Aorta (tissue), 5 donors: ENCODE measurements at places on chromosomes 5 and 9. TPM values are rescaled to one million over a fixed set of nuclear protein-coding genes. Genes with fewer than 3 reads are reported as not detected.

MUSK gene
- 1.7 TPM for total RNA-seq

LHX6 gene
- 12.2 TPM for total RNA-seq

ZNF618 gene
- total RNA-seq, result 15.4 TPM

SPINK7 gene
- total RNA-seq, result not detected

STPG3 gene
- total RNA-seq, result not detected

GARIN3 gene
- not detected for total RNA-seq

CHSY3 gene
- 32.5 TPM for total RNA-seq

- no peaks in the 10 kb centered on the region for H3K4me1 ChIP-seq
- no peak overlapping the region for H3K4me3 ChIP-seq
- H3K36me3 ChIP-seq, result no peaks in the 10 kb centered on the region
- no peaks in the 10 kb centered on the region for H3K27me3 ChIP-seq
- H3K27ac ChIP-seq, result no peak overlapping the region
Measured at GRCh38 chr9:134024214-134024792, 978 bp upstream of the BRD3OS start.

GRCh38 chr5:86075139-86075538 is 542.6 kb upstream of the COX7C start:
- H3K27ac ChIP-seq, result no peak overlapping the region
- H3K36me3 ChIP-seq, result no peaks in the 10 kb centered on the region
- no peaks in the 10 kb centered on the region for H3K4me1 ChIP-seq
- H3K4me3 ChIP-seq, result no peak overlapping the region
- no peak for DNase-seq

GRCh38 chr5:14181299-14181968 is 38.3 kb downstream of the TRIO start:
- H3K4me1 ChIP-seq, result peaks cover 12% of the 10 kb centered on the region
- H3K27me3 ChIP-seq, result no peaks in the 10 kb centered on the region
- peak overlapping the region; percentile 54 for H3K27ac ChIP-seq
- DNase-seq, result no peak

DNA sequence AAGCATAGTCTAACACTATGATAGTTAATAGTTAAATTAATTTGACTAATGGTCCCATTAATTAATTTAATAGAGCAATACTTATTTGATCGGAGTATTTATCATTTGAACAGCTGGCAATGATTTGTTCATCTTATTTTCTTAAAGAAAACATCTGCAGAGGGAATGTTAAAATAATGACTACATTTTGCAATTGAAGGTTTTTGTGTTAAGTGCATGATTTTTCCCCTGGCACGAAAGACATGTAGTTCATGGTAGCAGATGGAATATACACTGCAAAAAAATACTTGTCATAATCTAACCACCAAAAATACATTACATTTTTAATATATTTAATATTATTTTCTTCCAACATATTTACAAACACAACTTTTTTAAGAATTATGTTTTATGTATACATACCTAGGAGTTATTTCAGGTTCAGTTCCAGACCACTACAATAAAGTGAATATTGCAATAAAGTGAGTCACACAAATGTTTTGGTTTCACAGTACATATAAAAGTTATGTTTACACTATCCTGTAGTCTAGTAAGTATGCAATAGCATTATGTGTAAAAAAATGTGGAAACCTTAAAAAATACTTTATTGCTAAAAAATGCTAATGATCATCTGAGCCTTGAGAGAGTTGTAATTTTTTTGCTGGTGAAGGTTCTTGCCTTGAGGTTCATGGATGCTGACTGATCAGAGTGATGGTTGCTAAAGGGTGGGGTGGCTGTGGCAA is 292.6 kb upstream of the DAB2 start:
- H3K27ac ChIP-seq, result no peak overlapping the region
- no peaks in the 10 kb centered on the region for H3K27me3 ChIP-seq
- no peak for DNase-seq

DNA sequence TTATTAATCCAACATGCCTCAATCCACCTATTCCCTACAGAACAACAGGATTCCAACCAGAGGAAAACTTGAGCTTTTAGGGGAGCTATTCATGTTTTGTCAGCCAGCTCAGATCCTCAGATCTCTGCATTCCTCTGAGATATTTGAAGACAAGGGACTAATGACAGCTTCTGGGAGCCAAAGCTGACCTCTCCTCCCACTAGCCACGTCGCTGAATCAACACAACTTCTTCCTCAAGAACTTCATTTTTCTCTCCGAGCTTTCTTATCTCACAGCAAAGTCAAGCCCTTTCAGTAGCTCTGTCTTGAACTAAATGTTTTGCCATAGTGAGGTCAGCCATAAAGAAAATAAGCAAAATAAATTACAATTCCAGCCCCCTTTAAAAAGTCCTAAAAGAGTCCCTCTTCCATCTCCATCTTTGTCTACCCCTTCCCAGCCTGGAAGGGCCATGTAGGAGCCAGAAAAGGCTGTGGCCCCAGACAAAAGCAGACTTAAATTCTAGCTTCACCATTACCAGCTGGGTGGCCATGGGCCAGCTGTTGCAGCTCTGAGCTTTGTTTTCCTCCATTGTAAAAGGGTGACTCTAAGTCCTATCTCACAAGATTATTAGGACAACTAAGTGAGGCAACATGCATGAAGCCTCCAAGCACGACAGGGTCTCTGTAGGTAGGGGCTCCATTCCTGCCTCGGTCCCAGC is 65.0 kb downstream of the HSD17B3 start:
- no peaks in the 10 kb centered on the region for H3K27me3 ChIP-seq
- H3K4me1 ChIP-seq, result no peaks in the 10 kb centered on the region
- no peak overlapping the region for H3K27ac ChIP-seq
- no peaks in the 10 kb centered on the region for H3K36me3 ChIP-seq

- H3K36me3 ChIP-seq, result no peaks in the 10 kb centered on the region
- no peak overlapping the region for H3K4me3 ChIP-seq
- H3K4me1 ChIP-seq, result no peaks in the 10 kb centered on the region
- no peak for DNase-seq
- no peak overlapping the region for H3K27ac ChIP-seq
Measured at GRCh38 chr9:32671333-32671732, 35.9 kb upstream of the TAF1L start.

DNA sequence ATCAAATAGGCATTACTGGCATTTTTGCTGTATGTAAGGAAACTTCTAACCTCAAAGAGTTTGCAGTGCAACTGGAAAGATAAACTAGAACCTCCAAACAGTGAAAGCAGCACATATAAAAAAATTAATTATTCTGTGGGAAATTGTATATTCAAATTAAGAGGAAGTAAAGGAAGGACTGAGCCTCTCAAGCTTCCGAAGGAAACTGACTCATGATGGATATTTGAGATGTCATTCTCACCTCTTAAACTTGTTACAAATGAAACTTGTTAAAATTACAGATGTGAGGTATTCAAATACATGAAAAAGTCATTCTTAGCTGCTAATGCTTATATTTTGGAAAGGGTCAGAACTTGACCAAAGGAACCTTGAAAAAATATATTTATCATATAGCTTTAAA is 538.7 kb downstream of the PDE4D start:
- no peaks in the 10 kb centered on the region for H3K4me1 ChIP-seq
- no peaks in the 10 kb centered on the region for H3K36me3 ChIP-seq
- H3K27ac ChIP-seq, result no peak overlapping the region
- no peaks in the 10 kb centered on the region for H3K27me3 ChIP-seq
- no peak overlapping the region for H3K4me3 ChIP-seq

DNA sequence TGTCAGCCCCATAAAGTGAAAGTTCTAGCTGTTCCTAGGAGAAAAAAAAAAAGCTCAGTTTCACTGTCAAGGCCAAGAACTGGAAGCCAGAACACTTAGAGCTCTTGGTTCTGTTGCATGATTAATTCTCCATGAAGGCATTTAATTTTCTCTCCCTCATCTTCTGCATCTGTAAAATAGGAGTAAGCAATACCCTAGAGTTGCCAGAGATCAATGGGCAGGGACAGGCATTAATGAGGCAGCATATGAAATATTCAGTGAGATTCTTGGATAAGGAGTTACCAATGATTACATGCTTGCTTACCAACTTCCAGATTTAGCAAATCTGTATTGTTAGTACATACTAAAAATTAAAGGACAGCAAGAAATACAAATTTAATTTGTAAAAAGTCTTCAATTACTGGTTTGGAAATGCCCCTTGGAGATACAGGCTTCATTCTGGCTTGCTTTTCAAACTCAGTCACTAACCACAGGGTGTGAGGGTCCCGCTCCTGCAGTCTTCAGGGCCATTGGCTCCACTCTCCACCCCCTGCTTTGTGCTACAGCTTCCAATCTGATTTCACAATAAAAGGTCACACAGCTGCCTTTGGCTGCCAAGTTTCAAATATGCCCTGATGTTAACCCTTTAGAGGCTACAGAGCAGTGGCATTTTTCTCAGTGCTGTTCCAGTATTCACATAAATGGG is 624.6 kb downstream of the BNC2 start:
- no peaks in the 10 kb centered on the region for H3K36me3 ChIP-seq
- H3K4me1 ChIP-seq, result peaks cover 12% of the 10 kb centered on the region
- H3K27ac ChIP-seq, result no peak overlapping the region
- H3K4me3 ChIP-seq, result no peak overlapping the region
- no peaks in the 10 kb centered on the region for H3K27me3 ChIP-seq
- no peak for DNase-seq

- H3K4me1 ChIP-seq, result no peaks in the 10 kb centered on the region
- no peak overlapping the region for H3K27ac ChIP-seq
- no peaks in the 10 kb centered on the region for H3K36me3 ChIP-seq
- no peak for DNase-seq
- H3K4me3 ChIP-seq, result no peak overlapping the region
- H3K27me3 ChIP-seq, result no peaks in the 10 kb centered on the region
Measured at GRCh38 chr5:9761706-9762105, 131.6 kb upstream of the TAS2R1 start.

DNA sequence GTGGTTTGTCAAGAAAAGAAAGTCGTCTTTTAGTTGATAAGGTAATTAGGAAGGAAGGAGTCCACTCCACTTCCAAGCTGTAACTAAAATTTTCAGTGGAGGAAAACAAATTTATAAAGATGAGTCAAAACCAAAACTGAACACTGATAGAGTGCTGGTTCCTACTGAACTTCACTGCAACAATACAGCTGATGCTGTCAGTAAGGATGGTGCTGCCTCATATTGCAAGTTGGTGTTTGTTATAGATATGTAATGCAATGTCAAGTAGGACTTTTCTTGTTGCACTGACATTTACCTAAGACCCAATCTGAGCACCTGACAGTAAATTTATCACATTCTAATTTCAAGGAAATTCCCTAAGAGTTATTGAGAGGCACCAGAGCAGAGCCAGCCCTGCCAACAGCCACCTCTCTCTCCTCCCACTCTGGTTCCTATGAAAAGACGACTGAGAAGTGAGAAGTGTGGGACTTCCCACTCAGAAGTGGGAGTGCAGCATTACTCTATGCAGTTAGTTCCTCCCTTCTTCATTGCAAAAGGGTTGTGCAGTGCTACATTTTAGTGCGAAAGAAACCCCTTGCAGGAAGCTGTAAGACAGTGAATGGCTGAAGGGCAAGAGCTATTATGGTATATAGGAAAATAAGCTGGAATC is 350.8 kb downstream of the NFIB start:
- H3K36me3 ChIP-seq, result no peaks in the 10 kb centered on the region
- H3K27me3 ChIP-seq, result no peaks in the 10 kb centered on the region
- no peak overlapping the region for H3K27ac ChIP-seq
- no peak overlapping the region for H3K4me3 ChIP-seq
- no peak for DNase-seq
- peaks cover 3% of the 10 kb centered on the region for H3K4me1 ChIP-seq

GRCh38 chr5:19739671-19740070 is 248.3 kb downstream of the CDH18 start:
- no peak overlapping the region for H3K27ac ChIP-seq
- no peak for DNase-seq
- H3K4me1 ChIP-seq, result no peaks in the 10 kb centered on the region
- no peaks in the 10 kb centered on the region for H3K36me3 ChIP-seq
- H3K4me3 ChIP-seq, result no peak overlapping the region

- no peak overlapping the region for H3K4me3 ChIP-seq
- H3K4me1 ChIP-seq, result no peaks in the 10 kb centered on the region
- H3K27ac ChIP-seq, result no peak overlapping the region
- no peaks in the 10 kb centered on the region for H3K36me3 ChIP-seq
Measured at GRCh38 chr5:403995-404394, 39.0 kb upstream of the EXOC3 start.

DNA sequence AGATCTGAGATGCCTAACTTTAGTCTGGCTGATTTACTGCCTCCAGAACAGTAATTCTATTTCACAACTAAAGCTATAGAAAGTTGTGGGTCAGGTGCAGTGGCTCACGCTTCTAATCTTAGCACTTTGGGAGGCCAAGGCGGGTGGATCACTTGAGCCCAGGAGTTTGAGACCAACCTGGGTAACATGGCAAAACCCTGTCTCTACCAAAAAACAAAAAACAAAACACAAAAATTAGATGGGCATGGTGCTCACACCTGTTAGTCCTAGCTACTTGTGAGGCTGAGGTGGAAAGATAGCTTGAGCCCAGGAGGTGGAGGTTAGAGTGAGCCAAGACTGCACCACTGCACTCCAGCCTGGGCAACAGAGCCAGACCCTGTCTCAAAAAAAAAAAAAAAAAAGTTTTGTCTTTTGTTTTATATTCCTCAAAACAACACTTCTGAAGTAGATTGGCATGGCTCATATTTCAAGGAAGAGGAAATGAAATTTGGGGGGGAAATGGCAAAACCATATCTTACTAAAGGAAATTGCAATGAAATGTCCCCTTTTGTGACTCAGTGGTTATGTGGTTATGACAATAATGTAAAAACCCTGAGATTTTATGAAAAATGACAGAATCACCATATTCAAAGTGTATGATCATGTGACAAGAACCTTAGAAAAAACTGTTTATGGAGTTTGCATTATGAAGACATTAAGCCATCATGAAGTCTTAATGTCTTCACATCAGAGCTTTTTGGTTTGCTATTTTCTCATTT is 16.2 kb downstream of the FNBP1 start:
- no peaks in the 10 kb centered on the region for H3K36me3 ChIP-seq
- H3K27ac ChIP-seq, result no peak overlapping the region
- peaks cover 10% of the 10 kb centered on the region for H3K4me1 ChIP-seq

- no peaks in the 10 kb centered on the region for H3K27me3 ChIP-seq
- no peak for DNase-seq
- peak overlapping the region; percentile 76 for H3K27ac ChIP-seq
- H3K36me3 ChIP-seq, result no peaks in the 10 kb centered on the region
- no peaks in the 10 kb centered on the region for H3K4me1 ChIP-seq
Measured at GRCh38 chr9:93577078-93577974, 942 bp downstream of the PHF2 start.

GRCh38 chr9:96436063-96436455 is 13.9 kb upstream of the HABP4 start:
- DNase-seq, result no peak
- H3K4me1 ChIP-seq, result no peaks in the 10 kb centered on the region
- H3K27me3 ChIP-seq, result no peaks in the 10 kb centered on the region
- H3K4me3 ChIP-seq, result no peak overlapping the region
- no peak overlapping the region for H3K27ac ChIP-seq

GRCh38 chr5:83572271-83572670 is 100.7 kb downstream of the VCAN start:
- DNase-seq, result no peak
- H3K27me3 ChIP-seq, result no peaks in the 10 kb centered on the region
- peaks cover 1% of the 10 kb centered on the region for H3K4me1 ChIP-seq
